ENCODE measurements at places on chromosomes 6 and 20.

DNA sequence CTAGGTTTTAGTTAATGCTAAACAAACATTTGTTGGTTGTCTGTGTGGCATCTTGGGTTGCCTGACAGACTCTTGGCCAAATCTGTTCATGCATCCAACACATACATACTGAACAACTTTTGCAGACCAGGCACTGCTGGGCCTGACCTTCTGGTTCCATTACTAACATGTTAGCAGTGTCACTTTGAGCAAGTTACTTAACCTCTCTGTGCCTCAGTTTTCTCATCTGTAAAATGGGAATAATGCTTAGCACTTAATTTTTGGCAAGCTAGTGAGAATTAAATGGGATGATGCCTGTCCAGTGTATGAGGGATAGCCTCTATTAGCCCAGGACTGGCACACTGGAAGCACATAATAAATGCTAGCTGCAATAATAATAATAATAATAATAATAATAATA lies 169.9 kb downstream of the DHX35 start:
- no peak for DNase-seq

- no peak for DNase-seq
Measured at GRCh38 chr6:74853991-74854390, 351.9 kb downstream of the COL12A1 start.

DNA sequence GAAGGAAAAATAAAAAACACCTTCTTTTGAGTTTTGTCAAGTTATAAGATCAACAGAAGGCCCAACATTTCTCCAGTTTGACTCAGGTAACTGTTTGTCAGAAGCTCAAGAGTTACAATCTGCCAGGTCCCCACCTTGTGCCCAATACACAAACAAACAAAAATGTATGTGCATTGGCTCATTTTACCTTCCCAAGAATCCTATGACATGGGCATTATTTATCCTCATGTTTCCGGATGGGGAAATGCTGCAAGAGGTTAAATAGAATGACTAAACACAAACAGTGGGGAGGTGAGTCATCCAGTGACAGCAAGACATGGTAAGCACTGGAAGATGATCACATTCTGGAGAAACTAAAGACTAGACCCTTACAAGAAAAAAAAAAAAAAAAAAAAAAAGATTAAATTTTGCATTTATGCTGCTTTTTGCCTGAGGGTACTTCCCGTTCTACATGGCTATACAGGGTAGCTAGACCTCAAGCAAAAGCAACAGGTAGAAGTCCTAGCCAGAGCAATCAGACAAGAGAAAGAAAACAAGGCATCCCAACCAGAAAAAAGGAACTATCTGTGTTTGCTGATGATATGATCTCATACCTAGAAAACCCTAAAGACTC lies 23.6 kb upstream of the ANKRD60 start:
- DNase-seq: peak; percentile 86

- DNase-seq: no peak
Measured at GRCh38 chr20:64233725-64234124, 21.8 kb upstream of the PCMTD2 start.

DNA sequence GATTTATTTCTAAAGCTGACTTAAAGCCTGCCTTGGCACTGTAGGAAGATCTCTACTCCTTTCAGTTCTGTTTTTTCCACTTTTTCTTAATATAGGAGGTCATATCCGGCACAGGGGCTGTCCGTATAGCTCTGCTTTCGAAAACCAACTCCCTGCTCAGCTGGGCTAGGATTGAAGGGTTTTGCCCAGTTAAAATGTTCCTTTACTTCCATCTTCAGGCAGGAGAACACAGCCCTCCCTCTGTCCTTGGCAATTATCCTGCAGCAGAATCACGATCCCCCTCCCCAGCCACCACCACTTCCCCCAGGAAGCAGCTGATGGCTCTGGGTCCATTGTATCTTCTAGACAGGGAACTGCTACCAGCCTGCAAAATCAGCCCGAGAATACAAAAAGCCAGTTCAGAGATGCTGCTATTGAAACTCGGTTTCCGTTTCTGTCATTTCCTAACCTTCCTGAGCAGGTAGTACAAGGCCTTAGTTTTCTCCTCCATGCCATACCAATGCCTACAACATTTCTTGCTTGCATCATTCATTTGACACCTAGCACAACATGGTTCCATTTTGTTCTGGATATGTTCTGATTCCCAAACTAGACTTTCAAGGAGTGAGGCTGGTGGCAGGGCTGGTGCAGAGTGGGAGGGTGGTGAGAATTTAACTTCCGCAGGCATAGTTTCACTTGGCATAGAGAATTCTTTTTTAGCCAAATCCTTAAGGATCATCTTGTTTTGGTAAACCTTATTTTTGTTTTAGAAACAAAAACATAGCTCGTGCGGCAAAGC lies 53.9 kb downstream of the FAM50B start:
- peak; percentile 42 for DNase-seq

GRCh38 chr6:112041535-112041934 lies 12.4 kb upstream of the CCN6 start:
- DNase-seq: no peak

DNA sequence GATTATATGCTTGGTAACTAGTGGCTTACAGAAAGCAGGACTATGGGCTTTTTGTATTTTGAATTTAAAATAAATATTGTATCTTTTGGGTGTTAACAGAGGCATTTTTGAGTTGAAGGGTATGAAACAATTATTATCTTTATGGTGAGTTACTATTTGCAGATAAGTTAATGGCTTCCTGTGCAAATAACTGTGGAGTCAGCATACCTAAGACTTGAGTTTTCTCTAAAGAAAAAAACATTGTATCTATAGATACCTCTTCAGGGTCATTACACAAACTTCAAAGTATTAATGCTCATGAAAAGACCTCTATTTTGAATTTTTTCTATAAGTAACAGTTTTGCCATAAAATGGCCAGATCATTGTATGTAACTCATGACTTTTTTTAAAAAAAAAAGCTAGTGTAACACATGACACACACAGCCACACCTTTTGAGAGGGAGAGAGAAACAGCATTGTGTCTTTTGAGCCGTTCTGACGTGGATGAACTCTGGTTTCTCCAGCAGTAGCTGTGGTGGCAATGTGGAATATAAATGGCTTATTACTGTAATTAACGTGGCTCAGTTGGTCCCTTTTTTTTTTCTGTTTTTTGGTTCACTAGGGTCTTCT lies 36.3 kb downstream of the PLEKHG1 start:
- DNase-seq: no peak

- peak; percentile 61 for DNase-seq
Measured at GRCh38 chr20:5160882-5161281, 34.1 kb downstream of the CDS2 start.
